Glutamatergic neuron (in vitro differentiated cells): ENCODE measurements at places on chromosomes 7 and 10.

DNA sequence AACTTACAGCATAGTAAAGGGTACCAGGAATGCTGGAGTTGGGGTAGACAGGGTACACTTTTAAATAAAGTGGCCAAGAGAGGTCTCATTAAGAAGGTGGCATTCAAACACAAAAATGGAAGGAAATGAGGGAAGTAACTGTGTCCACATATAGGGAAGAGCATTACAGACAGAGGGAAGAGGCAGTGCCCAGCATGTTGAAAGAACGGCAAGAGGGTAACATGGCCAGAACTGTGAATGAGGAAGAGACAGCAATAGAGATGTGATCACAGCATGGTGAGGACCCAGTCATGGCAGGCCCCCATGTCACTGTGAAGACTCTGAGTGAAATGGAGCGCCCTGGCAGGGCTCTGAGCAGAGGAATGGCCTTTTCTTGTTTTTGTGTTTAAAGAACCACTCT is 35.1 kb upstream of the ZNRF2 start:
- DNase-seq = no peak

GRCh38 chr10:19668116-19668515 is 148.1 kb upstream of the PLXDC2 start:
- no peak for DNase-seq

GRCh38 chr7:142002179-142002578 is 6.5 kb downstream of the MGAM start:
- no peak for DNase-seq

GRCh38 chr7:50656141-50656895 is 91.1 kb upstream of the DDC start:
- no peak for DNase-seq
